ENCODE measurements at places on chromosomes 3 and 15. TPM values are rescaled to one million over a fixed set of nuclear protein-coding genes. Genes with fewer than 3 reads are reported as not detected.

DNA sequence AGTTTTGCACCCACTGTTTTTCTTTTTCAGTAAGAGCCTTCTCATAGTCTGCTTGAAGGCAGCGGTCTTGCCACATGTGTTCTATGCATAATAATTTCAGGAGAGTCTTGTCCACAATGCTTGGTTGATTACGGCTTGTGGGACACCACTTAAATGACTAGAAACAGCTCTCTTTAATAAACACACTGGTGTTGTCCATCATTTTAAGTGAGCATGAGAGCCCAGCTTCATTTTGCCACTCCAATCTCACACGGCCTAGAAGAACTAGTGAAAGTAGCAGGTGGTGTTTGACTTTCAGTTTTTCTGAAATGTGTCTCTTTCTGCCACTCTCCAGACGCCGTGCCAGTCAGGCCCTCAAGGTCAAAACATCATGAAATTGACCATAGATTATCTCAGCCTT, 292.1 kb downstream of the LPP start:
- no peak for DNase-seq

GXYLT2 gene
- 0.09 TPM for total RNA-seq

DNA sequence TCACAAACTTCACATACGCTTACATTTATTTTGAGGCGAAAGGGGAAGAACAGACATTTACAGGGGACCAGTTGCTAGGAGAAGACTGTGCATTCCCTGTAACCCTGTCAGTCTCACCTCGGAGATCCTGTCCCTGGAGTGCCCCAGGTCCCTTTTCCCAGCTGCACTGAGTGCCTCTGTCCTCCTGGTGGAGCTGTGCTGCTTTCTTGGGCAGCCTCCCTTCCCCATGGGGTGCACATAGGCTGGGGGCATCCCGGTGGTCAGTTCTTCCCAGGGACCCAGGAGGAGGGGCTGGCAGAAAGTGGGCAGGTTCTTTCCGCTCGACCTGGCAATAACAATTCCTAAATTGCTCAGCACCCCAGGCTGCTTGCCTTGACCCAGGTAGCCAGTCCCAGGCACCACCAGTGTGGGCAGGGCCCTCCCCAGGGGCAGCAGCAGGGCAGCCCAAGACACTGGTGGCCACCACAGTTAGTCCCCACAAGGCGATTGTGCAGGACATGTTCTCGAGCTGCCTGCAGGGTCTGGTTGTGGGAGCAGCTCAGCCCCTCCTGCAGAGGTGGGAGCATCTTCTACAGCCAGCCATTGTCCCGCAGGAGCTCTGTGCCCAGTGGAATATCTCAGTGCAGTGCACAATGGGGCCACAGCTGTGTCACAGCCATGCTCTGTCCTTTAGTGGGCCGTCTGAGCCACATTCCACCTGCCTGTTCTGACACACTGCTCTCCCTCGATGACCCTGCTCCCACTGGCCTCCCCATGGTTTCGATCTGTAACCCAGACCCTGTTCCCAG, 36.3 kb downstream of the APBA2 start:
- DNase-seq, result peak; percentile 20

EIF3J gene
- total RNA-seq, result 93.9 TPM

DNA sequence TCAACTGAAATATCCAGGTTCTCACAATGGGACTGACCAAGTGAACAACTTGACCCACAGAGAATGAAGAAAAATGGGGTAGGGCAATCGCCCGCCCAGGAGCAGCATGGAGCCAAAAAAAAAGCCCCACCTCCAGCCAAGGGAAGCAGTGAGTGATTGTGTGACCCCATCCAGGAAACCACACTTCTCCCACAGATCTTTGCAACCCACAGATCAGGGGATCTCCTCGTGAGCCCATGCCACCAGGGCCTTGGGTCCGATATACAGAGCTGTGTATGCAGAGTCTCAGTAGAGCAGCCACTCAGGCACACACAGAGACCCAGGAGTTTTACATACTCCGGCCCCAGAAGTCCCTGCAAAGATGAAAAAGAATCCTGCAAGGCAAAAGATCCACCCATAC, 35.7 kb downstream of the PYGO1 start:
- DNase-seq, result no peak

DNA sequence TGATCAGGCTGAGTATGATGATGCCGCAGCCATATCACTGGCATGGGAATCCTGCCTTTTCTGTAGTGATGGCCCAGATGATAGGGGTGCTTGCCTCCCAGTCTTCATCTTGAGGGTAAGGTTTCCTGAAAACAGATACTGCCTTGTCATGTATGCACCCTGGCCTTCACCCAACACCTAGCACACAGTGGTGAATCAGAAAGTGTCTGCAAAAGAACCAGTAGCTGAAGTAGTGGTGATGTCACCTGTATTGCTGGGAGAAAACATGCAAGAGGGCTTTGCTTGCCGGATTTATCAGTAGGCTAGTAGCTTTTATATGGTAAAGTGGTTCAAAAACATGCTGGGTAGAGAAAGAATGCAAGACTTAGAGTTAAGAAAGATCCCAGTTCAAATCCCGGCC, 419.8 kb upstream of the WNT5A start:
- DNase-seq, result no peak

GRCh38 chr3:121957674-121958415, 63.6 kb downstream of the SLC15A2 start:
- DNase-seq, result no peak

All from dermis blood vessel endothelial cell (primary cell).